ENCODE measurements at places on chromosomes 4 and X. TPM values are rescaled to one million over a fixed set of nuclear protein-coding genes. Genes with fewer than 3 reads are reported as not detected.

GRCh38 chrX:144819406-144819805, 427.9 kb upstream of the SPANXN1 start:
- no peak for DNase-seq

DNA sequence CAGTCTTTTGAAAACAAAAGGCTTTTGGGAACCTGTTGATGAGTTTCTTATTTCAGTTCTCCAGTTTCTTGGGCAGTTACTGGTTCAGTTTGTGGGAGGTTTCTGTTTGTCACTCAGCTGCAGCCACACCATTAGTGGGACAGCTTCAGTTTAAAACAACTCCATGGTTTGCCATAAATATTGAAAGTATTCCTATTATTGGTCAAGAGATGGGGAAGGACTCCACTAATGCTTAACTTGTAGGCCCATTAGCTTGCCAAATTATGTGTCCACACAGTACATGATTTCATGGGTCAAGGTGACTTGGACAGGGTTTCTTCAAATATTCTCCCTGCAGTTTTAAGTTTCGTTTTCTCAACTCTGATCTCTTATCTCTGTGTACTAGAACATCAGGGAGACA, 15.5 kb upstream of the ASIC5 start:
- DNase-seq = no peak

- DNase-seq = no peak
Measured at GRCh38 chr4:15598644-15599043, 56.5 kb downstream of the FBXL5 start.

DNA sequence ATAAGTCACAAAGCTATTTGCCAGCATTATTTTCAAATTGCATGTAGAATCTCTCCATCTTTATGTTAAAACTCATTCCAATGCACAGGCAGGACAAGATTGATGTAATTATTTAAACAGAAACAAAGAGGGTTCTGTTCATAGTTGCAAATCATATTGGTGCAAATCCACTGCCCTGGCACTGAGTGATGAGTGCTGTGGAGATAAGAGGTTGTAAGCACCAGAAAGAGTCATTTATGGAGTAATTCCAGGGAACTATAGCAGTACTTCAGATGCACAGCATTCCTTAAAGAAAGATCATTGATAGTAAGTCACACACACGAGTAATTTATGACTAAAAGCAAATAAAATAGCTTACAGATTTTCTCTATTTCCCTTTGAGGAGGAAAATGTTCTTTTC, 337.7 kb upstream of the CTSO start:
- DNase-seq = peak; percentile 16

DNA sequence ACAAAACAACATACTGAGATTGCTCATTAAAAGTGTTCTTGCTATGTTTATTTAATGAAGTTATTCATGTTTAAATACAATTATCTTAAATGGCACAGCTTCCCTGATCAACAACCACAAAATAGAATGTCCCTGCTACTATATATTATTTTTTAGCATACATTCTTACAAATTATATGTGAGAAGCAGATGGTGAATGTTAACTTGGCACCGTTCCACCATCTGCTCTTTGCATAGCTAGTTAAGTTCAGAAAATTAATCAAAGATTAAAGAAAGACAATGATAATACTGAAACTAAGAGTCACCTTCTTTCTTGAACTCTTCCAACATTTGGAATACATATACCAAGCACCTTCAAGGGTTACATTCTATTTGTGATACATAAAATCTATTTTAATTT, 94.2 kb downstream of the PPP3CA start:
- no peak for DNase-seq

DNA sequence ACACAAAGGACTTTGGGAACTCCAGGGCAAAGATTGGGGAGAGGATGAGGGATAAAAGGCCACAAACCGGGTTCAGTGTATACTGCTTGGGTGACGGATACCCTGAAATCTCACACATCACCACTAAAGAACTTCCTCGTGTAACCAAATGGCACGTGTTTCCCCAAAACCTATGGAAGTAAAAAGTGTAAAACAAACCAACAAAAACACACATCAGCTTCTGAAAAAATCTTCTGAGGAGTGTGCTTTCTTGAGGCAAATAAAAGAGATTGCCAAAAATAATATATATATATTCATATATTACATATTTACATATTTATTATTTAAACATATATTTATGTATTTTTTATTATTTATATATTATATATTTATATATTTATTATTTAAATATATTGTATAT, 3.9 kb downstream of the P2RY8 start:
- no peak for DNase-seq

GRCh38 chr4:60089546-60090273, 1110.4 kb upstream of the ADGRL3 start:
- DNase-seq = no peak

DNA sequence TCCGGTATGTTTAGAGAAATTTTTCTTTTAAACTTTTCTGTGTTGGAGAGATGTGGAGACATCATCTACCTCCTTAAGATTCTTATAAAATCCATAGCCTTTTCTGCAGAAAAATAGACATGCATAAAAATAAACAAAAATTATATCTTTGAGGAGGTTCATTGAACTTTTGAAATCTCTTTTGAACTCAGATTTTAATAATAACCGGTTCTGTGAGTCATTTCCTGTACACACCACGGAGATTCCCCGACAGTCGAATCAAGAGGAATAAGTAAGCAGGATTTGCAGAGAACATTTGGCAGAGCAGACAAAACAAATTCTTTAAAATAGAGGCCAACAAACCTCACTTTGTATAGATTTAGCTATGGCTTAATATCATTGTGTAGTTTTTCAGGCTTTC, 918.7 kb upstream of the POU3F4 start:
- DNase-seq = peak; percentile 62

- peak; percentile 26 for DNase-seq
Measured at GRCh38 chr4:6986072-6986780, 56.9 kb upstream of the TADA2B start.

DNA sequence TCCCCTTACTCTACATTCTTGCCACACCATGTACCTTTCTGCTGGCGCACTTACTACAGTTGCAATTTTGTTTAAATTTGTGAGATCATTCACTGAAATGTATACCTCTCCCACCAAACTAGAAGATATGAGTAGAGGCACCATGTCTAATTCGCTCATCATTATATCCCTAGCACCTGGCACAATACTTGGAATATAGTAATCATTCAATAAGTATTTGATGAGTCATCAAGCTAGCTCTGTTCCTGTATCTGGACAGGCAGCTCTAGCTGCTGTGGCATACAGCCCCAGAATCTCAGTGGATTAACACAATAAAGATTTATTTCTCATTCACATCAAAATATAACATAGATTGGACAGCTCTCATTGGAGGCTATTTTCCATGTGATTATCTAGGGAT, 245.9 kb downstream of the IDS start:
- peak; percentile 40 for DNase-seq

Gene TEX13D
- not detected for polyA plus RNA-seq

Gene PRDX4
- polyA plus RNA-seq = 78.2 TPM

Gene TRMT44
- polyA plus RNA-seq = 6.3 TPM

Gene F8
- polyA plus RNA-seq = 1.7 TPM

Gene TMPRSS11B
- not detected for polyA plus RNA-seq

Gene NIPAL1
- 12.0 TPM for polyA plus RNA-seq

Gene UXT
- polyA plus RNA-seq = 124 TPM

Measured in mammary epithelial cell (primary cell).